ENCODE measurements at places on chromosomes 13 and 19. TPM values are rescaled to one million over a fixed set of nuclear protein-coding genes. Genes with fewer than 3 reads are reported as not detected.

The PSG2 gene
- polyA plus RNA-seq, result 0.23 TPM

GRCh38 chr13:23928985-23929384 is 31.7 kb upstream of the C1QTNF9B start:
- DNase-seq, result no peak

The ZNF229 gene
- polyA plus RNA-seq, result 5.5 TPM

GRCh38 chr13:32135655-32136054 is 104.1 kb downstream of the FRY start:
- DNase-seq, result no peak

The ZNF708 gene
- 13.6 TPM for polyA plus RNA-seq

The DAND5 gene
- polyA plus RNA-seq, result 0.15 TPM

DNA sequence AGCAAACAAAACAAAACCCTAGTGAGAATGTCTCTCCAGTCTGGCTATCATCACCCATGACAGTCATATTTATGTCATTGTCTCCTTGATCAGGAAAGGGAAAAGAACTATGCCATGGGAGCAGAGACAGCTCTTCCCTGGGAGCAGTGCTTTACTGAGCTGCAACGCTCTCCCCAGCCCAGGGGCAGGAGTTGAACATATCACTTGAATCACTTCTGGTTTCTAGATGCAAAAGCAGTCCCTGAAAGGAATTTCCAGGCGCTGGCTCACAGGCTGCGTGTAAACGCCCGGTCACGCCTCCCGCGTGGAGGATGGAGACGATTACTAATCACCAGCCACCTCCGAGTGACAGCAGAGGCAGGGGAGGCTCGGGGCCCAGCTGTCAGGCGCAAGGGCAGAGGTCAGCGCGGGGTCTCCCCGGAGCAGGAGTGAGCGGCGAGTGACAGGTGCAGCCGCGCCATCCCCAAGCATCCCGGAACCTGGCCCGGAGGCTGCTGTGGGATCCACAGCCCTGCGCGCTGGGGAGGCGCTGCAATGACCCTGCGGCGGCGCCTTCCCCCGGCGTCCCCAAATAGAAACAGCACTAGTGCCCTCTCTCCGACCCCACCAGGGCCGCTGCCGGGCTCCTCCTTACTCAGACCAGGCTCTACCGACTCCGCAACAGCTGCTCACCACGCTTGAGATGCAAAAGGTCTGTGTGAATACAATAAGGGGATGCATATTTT is 23.5 kb upstream of the DCLK1 start:
- no peak for DNase-seq

DNA sequence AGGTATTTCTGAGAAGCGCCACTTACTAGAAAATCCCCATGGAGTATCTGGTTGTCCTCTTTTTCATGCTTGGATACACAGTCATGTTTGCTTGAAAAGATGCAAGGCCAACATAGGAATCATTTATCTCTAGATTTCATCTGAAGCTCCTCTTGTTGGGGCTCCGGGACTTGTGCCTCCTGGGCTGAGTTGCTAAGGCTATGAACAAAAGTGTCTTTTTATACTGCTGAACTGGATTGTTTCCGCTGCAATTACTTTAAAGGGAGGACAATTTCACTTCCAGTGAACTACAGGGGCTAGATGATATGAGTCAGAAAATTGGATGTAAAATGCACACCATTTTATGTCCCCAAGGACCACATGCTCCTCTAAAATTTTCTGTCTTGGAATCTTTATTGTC is 114.1 kb downstream of the TNFSF13B start:
- DNase-seq, result no peak

The GRK1 gene
- polyA plus RNA-seq, result 0.22 TPM

GRCh38 chr13:67914535-67914934 is 684.4 kb upstream of the PCDH9 start:
- no peak for DNase-seq

The KL gene
- 2.7 TPM for polyA plus RNA-seq

GRCh38 chr19:16829010-16829821 is at the start of gene SIN3B:
TSS of gene SIN3B (plus strand) at chr19:16829398. CDS start at chr19:16829421, 23 bp downstream.
- DNase-seq, result peak; percentile 92

DNA sequence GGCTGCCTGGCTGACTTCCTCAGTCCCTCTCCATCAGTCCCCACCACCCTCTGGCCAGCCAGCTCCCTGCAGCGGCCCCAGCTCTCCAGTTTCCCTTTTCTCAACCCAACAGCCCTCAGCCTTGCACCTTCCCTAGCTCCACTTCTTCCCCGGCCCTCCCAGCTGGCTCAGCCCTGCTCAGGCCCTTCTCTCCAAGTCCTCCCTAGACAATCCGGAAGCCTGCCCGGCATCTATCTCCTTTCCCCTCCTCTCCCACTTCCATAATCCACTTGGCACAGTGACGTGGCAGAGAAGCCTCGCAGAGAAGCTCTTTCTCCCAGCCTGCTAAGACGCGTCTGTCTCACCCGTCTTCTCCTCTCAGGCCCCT is 1.1 kb downstream of the UBXN6 start:
- peak; percentile 66 for DNase-seq

GRCh38 chr13:112063807-112064206 is 3.1 kb upstream of the SOX1 start:
- no peak for DNase-seq

GRCh38 chr13:34459856-34460255 is 482.2 kb upstream of the NBEA start:
- DNase-seq, result no peak

The ZNF296 gene
- 1.2 TPM for polyA plus RNA-seq

DNA sequence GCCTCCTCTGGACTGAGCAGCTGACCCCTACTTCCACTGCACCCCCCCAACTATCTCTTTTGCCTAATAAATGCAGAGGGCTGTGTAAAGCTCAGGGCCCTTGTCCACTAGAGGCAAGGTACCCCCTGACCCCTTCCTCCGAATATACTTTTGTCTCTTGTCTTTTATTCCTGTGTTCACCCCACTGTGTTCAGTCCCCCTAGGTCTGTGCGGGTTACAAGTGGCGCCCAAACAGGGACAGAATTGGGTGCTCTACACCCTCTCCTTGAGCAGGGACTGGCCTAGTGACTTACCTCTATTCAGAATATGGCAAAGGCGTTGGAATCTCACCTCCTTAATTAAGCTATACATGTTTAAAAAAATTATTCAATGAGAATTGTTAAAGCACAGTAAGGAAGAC is 15.0 kb downstream of the ZNF350 start:
- no peak for DNase-seq

GRCh38 chr13:58434943-58435342 is 803.4 kb downstream of the PCDH17 start:
- DNase-seq, result no peak

- peak; percentile 53 for DNase-seq
These were observed 6.0 kb downstream of the TEKTIP1 start for GRCh38 chr19:3544742-3545668.

DNA sequence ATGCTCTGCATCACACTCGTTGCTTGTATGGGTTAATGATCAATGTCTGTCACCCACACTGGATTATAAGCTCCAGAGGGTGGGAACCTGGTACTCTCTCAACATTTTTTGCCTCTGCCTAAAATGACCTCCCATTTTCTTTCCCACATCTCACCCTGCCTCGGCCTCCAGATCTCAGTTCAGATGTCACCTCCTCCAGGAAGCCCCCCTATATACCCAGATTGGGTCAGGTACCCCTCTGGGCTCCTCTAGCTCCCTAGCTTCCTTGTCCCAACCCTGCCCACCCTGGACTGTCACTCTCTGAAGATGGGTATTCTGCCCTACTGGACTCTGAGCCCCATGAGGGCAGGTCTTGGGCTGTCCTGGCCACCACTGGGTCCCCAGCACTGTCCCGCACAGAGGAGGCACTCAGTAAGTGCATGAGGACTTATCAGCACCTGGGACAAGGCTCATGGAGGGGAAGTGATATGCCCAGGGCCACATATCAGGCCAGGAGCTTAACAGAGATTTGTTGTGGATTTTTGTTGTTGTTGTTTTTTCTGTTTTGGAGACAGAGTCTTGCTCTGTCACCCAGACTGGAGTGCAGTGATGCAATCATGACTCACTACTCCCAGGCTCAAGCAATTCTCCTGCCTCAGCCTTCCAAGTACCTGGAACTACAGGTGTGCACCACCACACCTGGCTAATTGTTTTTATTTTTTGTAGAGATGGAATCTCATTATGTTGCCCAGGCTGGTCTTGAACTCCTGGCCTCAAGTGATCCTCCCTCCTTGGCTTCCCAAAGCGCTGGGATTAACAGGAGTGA is 23.8 kb downstream of the PRKD2 start:
- no peak for DNase-seq

DNA sequence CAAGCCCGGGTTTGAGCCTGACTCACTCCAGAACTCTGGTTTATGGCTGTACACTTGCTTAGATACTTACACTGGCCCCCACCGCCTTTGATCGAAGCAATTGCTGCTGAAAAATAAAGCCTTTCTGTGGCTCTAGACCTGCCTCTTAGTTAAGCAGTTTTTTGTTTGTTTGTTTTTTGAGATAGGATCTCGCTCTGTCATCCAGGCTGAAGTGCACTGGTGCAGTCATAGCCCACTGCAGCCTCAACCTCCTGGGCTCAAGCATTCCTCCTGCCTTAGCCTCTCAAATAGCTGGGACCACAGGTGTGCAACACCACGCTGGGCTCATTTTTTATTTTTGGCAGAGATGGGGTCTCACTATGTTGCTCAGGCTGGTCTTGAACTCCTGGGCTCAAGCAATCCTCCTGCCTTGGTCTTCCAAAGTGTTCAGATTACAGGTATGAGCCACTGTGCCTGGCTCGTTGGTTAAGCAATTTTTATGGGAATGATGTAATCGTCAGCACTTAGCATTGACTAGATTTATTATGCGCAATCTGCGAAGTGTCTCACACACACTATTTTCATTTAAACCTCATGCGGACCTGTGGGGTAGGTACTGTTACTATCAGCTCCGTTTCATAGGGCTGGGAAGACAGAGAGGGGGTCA is 22.2 kb downstream of the PPP2R1A start:
- no peak for DNase-seq

The PAK4 gene
- polyA plus RNA-seq, result 12.2 TPM

- no peak for DNase-seq
These were observed 277.5 kb upstream of the SOX1 start for GRCh38 chr13:111789420-111789819.

- no peak for DNase-seq
These were observed 42.9 kb downstream of the WASF3 start for GRCh38 chr13:26600343-26600742.

- DNase-seq, result peak; percentile 52
These were observed 22.3 kb downstream of the KCTD4 start for GRCh38 chr13:45178349-45179162.

The GPR4 gene
- polyA plus RNA-seq, result 2.3 TPM

The FPR2 gene
- polyA plus RNA-seq, result 0.13 TPM

DNA sequence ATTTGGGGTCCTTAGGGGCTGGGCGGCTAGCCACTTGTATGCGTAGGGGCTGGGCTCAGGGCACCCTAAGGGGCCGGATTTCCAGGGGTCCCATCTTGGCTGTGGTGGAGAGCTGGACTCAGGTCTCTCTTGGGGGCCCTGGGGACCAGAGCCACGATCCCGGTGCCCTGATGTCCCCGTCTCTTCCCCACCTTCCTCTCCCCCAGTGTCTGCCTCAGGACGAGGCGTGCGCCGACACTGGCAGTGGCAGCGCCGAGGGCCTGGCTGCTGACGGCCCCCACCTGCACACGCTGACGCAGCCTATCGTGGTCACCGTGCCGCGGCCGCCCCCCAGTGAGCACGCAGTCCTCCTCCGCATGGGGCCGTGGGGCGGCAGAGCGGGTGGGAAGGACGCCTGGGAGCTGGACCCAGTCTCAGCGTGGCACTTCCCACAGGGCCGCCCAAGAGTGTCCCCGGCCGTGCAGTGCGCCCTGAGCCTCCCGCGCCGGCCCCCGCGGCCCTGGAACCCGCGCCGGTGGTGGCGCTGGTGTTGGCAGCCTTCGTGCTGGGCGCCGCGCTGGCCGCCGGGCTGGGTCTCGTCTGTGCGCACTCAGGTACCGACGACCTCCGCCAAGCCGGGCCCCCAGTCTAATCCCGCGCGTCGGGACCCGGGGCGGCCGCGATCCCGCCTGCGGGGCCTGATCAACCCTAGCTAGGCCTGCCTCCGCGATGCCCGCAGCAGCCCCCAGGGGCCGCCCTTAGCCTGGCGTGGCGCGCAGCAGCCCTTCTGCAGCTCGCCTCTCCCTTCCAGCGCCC is 2.7 kb upstream of the SNAPC2 start:
- no peak for DNase-seq

DNA sequence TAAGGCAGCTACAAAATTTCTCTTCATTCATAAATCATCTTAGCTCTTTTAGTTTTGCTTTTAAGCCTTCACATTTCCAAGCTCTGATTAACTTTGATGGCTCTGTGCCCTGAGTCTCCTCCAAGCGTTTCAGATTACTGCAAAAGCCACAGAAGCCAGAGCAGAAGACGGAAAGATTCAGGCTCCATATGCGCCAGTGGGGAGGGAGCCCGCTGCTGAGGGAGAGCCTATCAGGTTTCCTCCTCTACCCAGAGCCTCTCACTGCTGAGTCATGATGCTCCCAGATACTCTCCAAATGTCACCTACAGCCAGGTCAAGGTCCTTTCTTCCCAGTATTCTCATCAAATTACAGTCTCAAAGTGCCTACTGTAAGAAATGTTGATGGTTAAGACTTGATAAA is 193.6 kb downstream of the RAP2A start:
- peak; percentile 84 for DNase-seq

The FOXA3 gene
- polyA plus RNA-seq, result not detected

The C13orf42 gene
- 0.14 TPM for polyA plus RNA-seq

The LCP1 gene
- polyA plus RNA-seq, result 8.2 TPM

DNA sequence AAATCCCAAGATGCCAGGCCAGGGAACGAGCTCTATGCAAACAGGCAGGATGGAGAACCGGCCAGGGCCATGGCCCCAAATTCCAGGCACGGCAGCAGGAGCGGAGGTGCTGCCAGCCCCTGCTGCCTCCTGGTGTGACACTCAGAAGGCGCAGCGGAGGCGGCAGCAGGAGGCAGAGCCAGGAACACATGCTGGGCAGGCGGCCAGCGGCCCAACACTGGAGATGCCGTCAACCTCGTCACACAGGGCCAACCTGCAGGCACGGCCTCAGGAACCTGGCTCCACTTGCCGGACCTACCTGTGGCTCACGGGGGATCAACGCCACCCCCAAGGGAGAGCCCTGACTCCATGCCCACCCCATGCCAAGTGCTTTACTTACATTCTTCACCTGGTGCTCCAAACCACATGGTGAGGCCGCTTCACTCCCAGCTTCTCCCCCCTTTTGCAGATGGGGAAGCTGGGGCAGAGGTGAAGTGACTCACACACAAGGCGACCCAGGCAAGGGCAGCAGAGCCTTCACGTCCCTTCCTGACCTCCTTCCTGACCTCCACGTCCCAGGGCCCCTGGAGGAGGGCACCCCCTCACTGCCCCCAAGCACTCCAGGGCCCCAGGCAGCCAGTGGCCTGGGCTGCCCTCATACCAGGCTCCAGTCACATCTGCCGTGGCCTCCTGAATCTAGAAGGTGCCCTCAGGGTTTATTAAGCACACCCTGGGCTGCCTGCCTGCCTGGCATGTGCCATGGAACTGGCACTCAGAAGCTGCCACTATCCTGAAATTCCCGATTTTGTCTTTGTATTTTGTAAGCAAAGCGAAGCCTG is 43.5 kb downstream of the GGACT start:
- DNase-seq, result no peak

The PLIN3 gene
- 54.3 TPM for polyA plus RNA-seq

DNA sequence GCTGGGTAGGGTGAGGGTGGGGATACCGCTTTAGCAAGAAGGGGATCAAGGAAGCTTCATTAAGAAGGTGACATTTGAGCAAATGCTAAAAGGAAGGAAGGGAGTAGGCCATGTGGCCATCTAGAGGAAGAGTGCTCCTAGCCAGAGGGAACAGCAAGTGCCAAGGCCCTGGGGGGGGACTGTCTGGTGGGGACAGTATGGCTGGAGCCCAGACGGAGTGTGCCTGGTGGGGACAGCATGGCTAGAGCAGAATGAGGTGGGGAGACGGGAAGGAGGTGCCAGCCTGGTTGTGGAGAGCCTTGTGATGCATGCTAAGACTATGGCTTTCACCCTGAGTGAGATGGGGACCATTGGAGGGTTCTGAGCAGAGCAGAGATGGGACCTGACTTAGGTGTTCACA is 2.1 kb upstream of the TGFB1 start:
- no peak for DNase-seq

All from muscle of arm (tissue), 14 donors.